ENCODE measurements at places on chromosomes 11 and 22.

DNA sequence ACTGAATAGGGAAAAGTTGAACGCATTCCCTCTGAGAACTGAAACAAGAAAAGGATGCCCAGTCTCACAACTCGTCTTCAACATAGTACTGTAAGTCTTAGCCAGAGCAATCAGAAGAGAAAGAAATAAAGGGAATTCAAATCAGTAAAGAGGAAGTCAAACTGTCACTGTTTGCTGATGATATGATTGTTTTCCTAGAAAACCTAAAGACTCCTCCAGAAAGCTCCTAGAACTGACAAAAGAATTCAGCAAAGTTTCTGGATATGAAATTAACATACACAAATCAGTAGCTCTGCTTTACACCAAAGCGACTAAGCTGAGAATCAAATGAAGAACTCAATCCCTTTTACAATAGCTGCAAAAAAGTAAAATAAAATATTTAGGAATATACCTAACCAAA lies 471.2 kb upstream of the CNTN5 start:
- DNase-seq, result no peak

- no peak for DNase-seq
These were observed 17.1 kb downstream of the OR5B21 start for GRCh38 chr11:58490827-58491226.

- no peak for DNase-seq
These were observed 69.4 kb downstream of the LINC01488 start for GRCh38 chr11:69550846-69551245.

DNA sequence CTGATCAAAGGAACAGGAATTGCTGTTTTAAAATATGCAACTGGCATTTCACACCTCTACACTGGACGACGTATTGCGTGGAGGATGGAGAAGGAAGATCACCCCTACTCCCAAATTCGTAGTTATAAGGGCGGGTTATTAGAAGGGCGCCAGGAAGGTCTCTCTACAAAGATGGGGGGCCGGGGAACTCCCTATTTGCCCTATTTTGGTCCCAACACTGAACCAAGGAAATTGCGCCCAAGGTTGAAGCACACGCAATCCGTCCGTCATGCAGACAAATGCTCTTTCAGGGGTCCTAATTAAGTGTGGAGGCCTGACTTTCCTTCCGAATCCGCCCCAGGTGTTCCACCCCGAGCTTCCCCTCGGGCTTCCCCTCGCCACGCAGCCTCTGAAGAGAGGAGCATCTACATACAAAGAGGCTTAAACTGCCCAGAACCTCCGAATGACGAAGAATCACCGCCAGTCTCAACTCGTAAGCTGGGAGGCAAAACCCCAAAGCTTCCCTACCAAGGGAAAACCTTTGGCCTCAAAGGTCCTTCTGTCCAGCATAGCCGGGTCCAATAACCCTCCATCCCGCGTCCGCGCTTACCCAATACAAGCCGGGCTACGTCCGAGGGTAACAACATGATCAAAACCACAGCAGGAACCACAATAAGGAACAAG lies 396 bp downstream of the NPAT start:
- DNase-seq, result no peak

DNA sequence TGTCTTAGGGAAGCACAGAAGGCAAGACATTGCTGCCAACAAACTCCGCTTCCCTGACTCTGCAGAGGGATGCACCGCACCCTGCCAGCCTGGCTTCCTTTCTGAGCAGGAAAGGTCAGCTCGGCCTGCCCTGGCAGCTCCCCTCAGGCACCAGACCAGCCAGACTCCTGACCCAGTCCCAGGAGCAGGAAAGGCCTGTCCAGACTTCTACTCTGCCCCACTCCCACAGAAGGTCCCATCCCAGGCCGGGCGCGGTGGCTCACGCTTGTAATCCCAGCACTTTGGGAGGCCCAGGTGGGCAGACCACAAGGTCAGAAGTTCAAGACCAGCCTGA lies 17.7 kb downstream of the ARRB1 start:
- DNase-seq, result no peak

DNA sequence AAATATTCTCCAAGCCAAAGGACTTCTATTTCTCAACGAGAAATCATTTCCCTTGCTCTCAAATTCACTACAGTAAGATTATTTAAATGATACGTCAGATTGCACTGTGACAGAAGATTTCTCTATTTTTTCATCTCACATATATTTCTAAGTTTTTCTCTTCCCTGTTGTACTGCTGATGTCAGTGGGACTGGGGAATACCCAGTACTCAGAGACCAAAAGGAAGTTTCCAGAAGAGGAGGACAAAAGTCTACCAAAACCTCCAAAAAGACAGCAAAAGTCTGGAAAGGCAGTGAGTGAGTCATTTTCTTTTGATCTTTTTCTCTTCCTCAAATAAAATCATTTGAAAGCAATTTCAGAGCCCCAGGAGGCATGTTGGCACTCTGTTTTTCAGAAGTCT lies 149.8 kb upstream of the PITPNB start:
- DNase-seq, result no peak

GRCh38 chr11:76208438-76209374 lies 2.4 kb upstream of the WNT11 start:
- peak; percentile 93 for DNase-seq
